Vagina (tissue), 2 donors: ENCODE measurements at places on chromosomes 4 and X. TPM values are rescaled to one million over a fixed set of nuclear protein-coding genes. Genes with fewer than 3 reads are reported as not detected.

GRCh38 chr4:88360791-88361190, 17.9 kb upstream of the HERC6 start:
- no peak overlapping the region for H3K27ac ChIP-seq
- no peak overlapping the region for H3K4me3 ChIP-seq
- DNase-seq: no peak
- H3K27me3 ChIP-seq: no peaks in the 10 kb centered on the region

GRCh38 chr4:73943555-73943954, 38.3 kb downstream of the PF4 start:
- no peak for DNase-seq
- H3K4me1 ChIP-seq: peaks cover 12% of the 10 kb centered on the region
- H3K27ac ChIP-seq: no peak overlapping the region
- H3K36me3 ChIP-seq: no peaks in the 10 kb centered on the region
- no peaks in the 10 kb centered on the region for H3K27me3 ChIP-seq
- H3K4me3 ChIP-seq: no peak overlapping the region

GRCh38 chr4:25687773-25688172, 32.1 kb downstream of the SLC34A2 start:
- no peaks in the 10 kb centered on the region for H3K27me3 ChIP-seq
- no peak overlapping the region for H3K4me3 ChIP-seq
- H3K27ac ChIP-seq: no peak overlapping the region
- DNase-seq: no peak
- no peaks in the 10 kb centered on the region for H3K36me3 ChIP-seq

DNA sequence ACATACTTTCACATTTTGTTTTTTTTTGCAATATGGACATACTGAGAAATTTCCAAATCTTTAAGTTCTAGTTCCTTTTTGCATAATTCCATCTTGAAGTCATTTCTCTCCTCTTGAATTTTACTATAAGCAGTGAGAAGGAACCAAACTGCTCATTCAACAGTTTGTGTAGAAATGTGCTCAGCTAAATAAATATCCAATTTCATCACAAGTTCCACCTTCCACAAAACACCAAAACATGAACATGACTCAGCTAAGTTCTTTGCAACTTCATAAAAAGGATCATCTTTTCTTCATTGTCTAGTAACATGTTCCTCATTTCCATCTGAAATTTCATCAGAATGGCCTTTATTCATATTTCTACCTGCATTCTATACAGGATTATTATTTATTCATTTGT, 77.3 kb upstream of the FGF13 start:
- H3K27me3 ChIP-seq: no peaks in the 10 kb centered on the region
- no peak for DNase-seq
- H3K27ac ChIP-seq: no peak overlapping the region
- H3K36me3 ChIP-seq: no peaks in the 10 kb centered on the region

- H3K27ac ChIP-seq: no peak overlapping the region
- no peak for DNase-seq
- H3K36me3 ChIP-seq: no peaks in the 10 kb centered on the region
- H3K27me3 ChIP-seq: no peaks in the 10 kb centered on the region
These were observed 407.1 kb upstream of the FRG1 start for GRCh38 chr4:189533603-189534002.

DNA sequence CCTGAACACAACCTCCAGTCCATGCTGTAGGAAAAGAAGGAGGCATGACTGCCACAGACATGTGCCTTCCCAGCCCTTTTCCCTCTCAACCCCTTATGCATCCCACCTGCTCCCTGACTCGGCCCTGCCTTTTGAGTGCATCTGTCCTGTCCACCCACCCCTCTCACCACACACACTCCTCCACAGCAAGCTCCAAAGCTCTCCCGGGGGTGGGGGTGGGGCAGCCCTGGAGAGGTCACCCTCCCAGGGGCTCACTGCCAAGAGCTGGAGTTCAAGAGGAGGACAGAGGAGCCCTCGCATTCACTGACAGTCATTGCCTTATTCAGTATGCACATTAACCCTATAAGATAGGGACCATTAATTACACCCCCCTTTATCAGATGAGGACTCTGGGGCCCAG, 46.6 kb upstream of the MAMLD1 start:
- no peaks in the 10 kb centered on the region for H3K36me3 ChIP-seq
- DNase-seq: peak; percentile 60
- no peaks in the 10 kb centered on the region for H3K27me3 ChIP-seq

DNA sequence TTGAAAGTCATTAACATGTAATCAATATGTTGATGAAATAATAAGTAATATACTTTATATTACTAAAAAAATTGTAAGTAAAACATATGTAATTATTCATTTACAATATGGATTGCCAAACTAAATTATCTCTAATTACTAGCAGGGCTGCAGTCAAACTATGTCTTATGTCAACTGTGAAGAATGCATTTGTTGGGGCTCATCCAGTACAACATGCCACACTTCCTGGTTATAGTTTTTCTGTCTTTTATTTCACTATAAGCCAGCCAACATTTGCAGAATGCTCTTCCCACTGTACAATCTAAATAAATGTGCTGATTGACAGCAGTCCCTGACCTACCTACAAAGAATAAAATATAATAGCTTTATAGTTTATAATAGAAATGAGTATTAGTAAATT, 975.4 kb upstream of the NDST4 start:
- no peak overlapping the region for H3K4me3 ChIP-seq
- DNase-seq: no peak
- H3K36me3 ChIP-seq: no peaks in the 10 kb centered on the region
- no peaks in the 10 kb centered on the region for H3K27me3 ChIP-seq
- no peak overlapping the region for H3K27ac ChIP-seq

- H3K27me3 ChIP-seq: no peaks in the 10 kb centered on the region
- no peak overlapping the region for H3K4me3 ChIP-seq
- DNase-seq: no peak
- no peaks in the 10 kb centered on the region for H3K36me3 ChIP-seq
These were observed 225.8 kb upstream of the TRAM1L1 start for GRCh38 chr4:117311215-117311614.

Gene FMR1NB
- not detected for total RNA-seq

GRCh38 chr4:6180841-6181631, 19.3 kb downstream of the JAKMIP1 start:
- H3K27ac ChIP-seq: no peak overlapping the region
- no peak overlapping the region for H3K4me3 ChIP-seq
- no peaks in the 10 kb centered on the region for H3K36me3 ChIP-seq
- H3K27me3 ChIP-seq: no peaks in the 10 kb centered on the region
- no peaks in the 10 kb centered on the region for H3K4me1 ChIP-seq

GRCh38 chr4:78863991-78864390, 75.2 kb downstream of the PAQR3 start:
- H3K27ac ChIP-seq: no peak overlapping the region
- DNase-seq: no peak
- H3K27me3 ChIP-seq: no peaks in the 10 kb centered on the region
- H3K36me3 ChIP-seq: no peaks in the 10 kb centered on the region

DNA sequence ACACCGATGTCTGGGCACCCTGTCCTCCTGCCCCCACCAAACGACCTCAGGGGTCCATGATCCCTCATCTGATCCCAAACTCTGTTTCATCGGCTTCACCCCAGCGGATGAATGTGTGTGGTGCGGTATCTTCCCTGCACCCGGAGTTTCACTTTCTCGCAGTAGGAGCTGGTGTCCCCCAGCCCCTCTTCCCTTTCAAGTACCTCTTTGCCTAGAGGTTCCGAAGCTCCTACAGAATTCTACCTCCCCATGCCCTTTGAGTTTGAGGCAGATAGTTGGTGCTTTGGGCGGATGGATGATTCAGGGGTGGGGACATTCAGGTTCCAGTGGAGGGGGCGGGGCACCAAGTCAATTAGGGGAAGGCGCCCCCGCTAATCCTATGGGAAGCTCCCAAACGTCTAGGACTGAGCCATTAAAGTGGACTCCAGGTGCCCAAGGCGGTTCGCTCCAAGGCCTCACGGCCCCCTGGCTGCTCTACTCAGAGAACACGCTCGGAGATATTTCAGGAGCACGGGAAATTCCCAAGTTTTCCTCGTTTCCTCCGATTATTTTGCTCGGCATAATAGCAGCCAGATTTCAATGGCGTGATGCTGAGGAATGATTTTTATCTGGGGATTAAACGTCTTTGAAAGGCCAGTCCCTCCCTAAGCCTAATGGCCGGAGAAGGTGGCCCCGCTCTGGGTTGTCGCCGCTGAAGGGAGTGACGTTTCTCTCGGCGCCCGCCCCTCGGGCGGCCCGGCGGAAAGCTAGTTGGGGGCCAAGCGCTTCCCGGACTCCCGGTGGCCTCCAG, 1.3 kb downstream of the MSX1 start:
- peak overlapping the region; percentile 79 for H3K27ac ChIP-seq
- DNase-seq: no peak
- H3K4me3 ChIP-seq: peak overlapping the region; percentile 70
- peaks cover 32% of the 10 kb centered on the region for H3K4me1 ChIP-seq
- H3K36me3 ChIP-seq: peaks cover 8% of the 10 kb centered on the region

Gene PYURF
- total RNA-seq: 121 TPM

Gene HTT
- total RNA-seq: 49.8 TPM

DNA sequence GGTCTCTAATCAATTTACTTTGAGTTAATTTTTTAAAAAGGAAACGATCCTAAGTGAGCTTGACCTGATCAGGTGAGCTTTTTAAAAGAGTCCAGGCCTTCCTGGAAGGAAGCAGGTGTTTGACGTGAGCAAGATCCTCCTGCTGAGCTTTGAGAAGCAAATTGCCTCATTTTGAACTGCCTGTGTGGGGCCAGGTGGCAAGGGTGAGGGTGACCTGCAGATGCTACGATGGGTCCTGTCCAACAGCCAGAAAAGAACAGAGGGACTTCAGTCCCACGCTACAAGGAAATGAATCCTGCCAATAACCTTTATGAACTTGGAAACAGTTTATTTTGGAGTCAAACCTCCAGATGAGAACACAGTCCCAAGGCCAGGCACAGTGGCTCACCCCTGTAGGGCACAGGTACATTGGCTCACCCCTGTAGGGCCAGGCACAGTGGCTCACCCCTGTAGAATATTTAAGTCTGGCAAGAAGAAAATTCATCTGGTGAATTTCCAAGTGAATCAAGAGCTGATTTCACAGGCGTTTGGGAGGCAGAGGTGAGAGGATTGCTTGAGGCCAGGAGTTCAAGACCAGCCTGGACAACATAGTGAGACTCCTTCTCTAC, 58.1 kb downstream of the CASP3 start:
- no peak for DNase-seq
- no peaks in the 10 kb centered on the region for H3K4me1 ChIP-seq
- no peaks in the 10 kb centered on the region for H3K36me3 ChIP-seq

DNA sequence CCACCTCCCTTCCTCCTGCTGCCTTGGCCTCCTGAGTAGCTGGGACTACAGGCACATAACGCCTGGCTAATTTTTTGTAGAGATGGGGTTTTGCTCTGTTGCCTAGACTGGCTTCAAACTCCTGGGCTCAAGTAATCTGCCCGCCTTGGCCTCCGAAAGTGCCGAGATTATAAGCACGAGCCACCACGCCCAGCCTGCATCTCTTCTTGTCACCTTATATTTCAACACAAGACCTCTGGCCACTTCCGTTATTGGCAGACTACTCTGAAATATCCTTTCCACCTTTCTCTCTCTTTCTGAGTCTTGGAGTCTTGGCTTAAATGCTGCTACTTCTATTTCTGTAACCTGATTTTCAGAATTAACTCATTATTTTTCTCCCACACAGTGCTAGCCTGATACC, 5.6 kb downstream of the KIAA0232 start:
- H3K27ac ChIP-seq: no peak overlapping the region
- DNase-seq: no peak
- H3K27me3 ChIP-seq: no peaks in the 10 kb centered on the region
- H3K4me1 ChIP-seq: peaks cover 62% of the 10 kb centered on the region
- H3K36me3 ChIP-seq: no peaks in the 10 kb centered on the region

DNA sequence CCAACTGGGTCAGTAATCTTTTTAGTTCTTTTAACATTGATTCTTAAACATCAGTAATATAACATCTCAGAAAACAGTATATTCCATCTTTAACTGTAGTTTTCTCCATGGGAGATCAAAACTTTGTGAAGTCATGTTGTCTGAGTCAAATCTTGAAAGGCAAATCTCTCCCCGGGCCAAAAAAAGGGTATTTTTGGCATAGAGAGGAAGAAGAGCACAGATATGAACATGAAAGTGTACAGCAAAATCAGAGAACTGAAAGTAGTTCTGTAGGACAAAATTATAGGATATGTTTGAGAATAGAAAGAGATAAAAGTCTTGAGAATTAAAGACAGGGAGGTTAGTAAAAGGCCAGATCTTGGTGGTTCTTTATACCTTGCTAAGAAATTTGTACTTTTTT, 176.4 kb upstream of the GYPA start:
- no peaks in the 10 kb centered on the region for H3K36me3 ChIP-seq
- no peaks in the 10 kb centered on the region for H3K4me1 ChIP-seq
- H3K4me3 ChIP-seq: no peak overlapping the region
- DNase-seq: no peak

GRCh38 chr4:138086611-138087041, 155.5 kb downstream of the SLC7A11 start:
- no peak overlapping the region for H3K4me3 ChIP-seq
- H3K27ac ChIP-seq: no peak overlapping the region
- H3K4me1 ChIP-seq: no peaks in the 10 kb centered on the region
- no peak for DNase-seq

DNA sequence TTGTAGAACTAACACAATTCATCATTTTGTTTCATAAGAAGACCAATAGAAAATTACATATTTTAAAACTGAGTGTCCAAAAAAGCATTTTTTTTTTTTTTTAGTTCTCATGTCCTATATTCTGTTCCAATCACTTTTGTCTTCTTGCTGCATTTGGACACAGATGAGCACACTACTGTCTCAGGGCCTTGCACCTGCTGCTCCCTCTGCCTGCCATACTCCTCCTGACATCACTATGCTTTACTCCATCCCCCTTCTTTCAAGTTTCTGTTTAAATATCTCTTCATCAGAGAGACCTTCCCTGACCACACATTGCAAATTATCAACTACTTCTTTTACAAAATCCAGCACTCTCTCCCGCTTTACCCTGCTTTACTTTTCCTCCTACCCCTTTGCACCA, 230.7 kb upstream of the GK2 start:
- H3K4me1 ChIP-seq: no peaks in the 10 kb centered on the region
- no peak for DNase-seq
- no peak overlapping the region for H3K4me3 ChIP-seq
- H3K27ac ChIP-seq: no peak overlapping the region
- no peaks in the 10 kb centered on the region for H3K36me3 ChIP-seq

DNA sequence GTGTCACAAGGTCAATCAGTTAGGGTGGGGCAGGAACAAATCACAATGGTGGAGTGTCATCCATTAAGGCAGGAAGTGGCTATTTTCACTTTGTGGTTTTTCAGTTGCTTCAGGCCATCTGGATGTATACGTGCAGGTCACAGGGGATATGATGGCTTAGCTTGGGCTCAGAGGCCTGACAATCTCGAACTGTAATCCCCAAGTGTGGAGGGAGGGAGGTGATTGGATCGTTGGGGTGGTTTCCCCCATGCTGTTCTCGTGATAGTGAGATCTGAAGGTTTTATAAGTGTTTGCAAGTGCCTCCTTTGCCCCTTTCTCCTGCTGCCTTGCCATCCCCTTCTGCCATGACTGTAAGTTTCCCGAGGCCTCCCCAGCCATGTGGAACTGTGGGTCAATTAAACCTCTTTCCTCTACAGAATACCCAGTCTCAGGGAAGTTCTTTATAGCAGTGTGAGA, 36.7 kb upstream of the STS start:
- no peaks in the 10 kb centered on the region for H3K27me3 ChIP-seq
- peaks cover 31% of the 10 kb centered on the region for H3K4me1 ChIP-seq
- DNase-seq: no peak
- H3K4me3 ChIP-seq: no peak overlapping the region
- no peaks in the 10 kb centered on the region for H3K36me3 ChIP-seq

- peaks cover 14% of the 10 kb centered on the region for H3K4me1 ChIP-seq
- no peak overlapping the region for H3K27ac ChIP-seq
- H3K36me3 ChIP-seq: no peaks in the 10 kb centered on the region
- DNase-seq: no peak
- H3K4me3 ChIP-seq: no peak overlapping the region
These were observed 110.3 kb upstream of the KIT start for GRCh38 chr4:54547299-54548097.
